ENCODE measurements at places on chromosomes 1 and 21. TPM values are rescaled to one million over a fixed set of nuclear protein-coding genes. Genes with fewer than 3 reads are reported as not detected.

TDRD5 gene
- 0.68 TPM for total RNA-seq

SPATA45 gene
- not detected for total RNA-seq

PLA2G2F gene
- 18.6 TPM for total RNA-seq

CRB1 gene
- not detected for total RNA-seq

AUNIP gene
- total RNA-seq = not detected

INSRR gene
- not detected for total RNA-seq

LCE2C gene
- total RNA-seq = 669 TPM

ATP6V1G3 gene
- not detected for total RNA-seq

DNA sequence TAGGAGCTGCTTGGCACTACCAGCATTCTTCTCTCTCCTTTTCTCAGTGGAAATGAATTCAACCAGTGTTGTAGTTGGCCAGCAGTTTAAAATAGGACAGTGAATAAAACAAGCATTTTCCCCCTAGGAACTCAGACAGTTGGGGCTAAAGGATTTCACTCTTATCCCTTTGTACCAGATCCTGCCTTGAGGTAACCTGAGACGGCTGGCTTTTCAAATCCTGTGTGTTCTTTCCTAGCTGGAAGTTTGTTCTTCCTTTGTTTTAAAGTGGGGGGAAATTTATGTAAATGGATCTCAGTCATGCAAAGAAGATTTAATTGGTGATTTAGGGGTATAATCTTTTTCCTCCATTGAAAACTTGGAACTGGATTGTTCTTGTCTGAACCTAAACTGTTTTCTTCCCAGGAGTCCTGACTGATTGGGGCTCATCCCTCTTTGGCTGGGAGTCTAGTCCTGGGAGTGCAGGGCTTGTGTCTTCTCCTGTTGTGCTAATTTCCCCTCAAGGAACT is 23.3 kb downstream of the ZP4 start:
- no peak for DNase-seq

- peak; percentile 90 for DNase-seq
Observed at GRCh38 chr1:230878591-230878990, 10.3 kb upstream of the C1orf198 start.

DNA sequence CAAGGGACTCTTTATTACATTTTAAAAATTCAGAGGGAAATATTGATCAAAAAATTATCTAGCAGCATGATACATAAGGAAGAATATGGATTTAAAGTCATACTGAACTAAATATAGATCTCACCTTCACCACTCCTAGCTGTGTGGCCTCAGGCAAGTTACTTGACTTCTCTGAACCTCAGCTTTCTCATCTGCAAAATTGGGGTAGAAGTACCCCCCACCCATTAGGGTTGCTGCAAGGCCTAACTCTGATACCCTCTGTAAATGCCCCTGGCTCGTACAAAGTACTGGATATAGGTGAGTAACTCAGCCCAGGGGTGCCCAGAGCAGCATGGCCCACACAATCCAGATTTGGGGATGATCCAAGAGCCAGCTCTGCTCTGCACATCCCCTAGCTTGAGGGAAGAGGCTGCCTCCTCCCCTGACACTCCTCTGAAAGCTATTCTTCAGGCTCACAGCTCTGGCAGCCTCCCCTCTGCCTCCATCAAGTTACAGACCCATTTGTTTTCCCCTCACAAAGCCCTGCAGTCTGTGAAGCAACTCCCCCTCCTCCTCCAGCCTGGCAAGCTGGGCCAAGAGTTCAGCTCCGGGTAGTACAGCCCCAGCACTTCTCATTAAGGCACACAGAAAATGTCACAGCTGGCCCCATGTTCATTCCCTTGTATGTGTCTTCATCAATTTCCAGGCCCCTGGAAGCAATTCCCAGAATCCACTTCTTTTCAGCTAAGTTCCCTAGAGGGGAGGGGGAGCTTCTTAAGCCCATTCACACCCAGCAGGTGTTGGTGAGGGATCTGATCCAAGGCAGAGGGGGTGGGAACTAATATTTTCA is 143.7 kb downstream of the PLPP3 start:
- no peak for DNase-seq

GRCh38 chr1:227735539-227736285 is 477 bp downstream of the SNAP47 start:
- no peak for DNase-seq

DNA sequence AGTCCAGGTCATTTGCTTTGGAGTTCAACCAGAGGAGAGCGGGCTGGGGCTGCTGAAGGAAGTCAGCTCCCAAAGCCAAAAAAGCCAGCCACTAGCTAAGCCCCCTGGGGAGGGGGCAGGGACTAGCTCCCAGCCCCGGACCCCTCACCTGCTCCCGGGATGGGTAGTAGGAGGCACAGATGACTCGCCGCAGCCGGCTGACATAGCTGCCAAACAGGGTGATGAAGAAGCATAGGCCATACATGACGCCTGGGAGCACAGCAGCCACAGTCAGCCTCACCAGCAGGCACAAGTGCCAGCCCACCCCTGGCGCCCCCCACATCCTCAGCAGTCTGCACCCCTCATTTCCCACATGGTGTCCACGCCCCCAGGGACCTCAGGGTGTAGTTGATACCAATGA is 7.4 kb downstream of the DCST2 start:
- DNase-seq = no peak

DNA sequence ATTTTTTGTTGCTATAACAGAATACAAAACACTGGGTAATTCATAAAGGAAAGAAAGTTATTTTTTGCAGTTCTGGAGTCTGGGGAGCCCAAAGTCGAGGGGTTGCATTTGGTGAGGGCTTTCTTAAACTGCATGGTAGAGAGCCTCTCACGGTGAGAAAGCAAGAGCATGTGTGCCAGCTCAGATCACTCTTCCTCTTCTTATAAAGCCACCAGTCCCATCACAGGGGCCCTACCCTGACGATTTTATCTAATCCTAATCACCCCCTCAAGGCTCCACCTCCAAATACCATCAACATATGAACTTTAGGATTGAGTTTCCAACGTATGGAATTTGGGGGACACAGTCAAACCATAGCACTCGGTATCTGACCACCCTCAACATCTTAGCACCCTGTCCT is 1.0 kb upstream of the STRIP1 start:
- no peak for DNase-seq

DNA sequence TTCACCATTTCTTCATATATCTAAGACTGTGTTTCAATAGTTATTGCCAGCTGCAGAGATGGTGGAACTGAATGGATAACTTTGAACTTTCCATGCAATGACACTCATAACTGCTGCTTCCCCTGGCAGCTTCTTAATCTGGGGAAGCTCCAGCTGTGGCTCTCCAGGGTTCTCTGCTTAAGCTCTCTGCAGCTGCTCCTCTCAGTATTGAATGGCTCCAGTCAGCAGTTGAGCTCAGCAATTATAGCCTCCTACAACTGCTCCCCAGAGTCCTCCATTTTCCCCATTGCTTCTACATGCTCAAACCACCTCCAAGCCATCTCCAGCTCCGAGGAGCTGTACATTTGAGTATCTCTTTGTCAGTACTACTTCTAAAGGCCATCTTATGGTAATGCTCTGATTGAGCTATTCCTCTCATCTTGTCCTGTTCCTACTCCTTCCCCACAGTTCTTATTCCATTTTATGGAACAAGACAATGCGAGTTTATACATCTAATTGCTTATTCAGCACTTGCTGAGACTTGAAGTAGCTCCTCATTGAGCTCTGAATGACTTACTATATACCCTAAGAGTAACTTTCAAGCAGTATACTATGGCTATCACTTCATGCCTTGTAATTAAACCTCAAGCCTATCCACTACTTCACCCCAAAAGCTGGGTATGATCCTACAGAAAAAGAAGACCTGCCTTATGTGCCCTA is 362.4 kb downstream of the NEGR1 start:
- no peak for DNase-seq

DNA sequence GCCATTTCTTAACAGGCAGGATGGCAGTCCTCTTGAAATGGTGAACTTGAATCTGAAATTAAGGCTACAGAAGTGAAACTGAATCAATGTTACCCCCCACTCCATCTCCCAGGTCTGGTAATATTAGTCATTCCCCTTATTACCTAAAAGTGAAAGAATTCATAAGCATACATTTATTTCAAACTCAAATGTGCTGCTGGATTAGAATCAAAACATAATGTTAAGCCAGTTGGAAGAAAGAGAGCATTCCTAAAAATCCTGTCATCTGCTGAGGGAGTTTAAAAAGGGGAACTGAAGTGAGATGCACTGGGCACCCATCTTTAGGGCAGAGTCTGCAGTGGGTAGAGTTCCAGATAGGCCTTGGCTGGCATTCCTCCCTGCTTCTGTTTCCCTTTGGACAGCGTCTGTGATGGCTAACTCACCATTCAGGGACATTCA is 17.4 kb downstream of the KIAA0319L start:
- DNase-seq = no peak

DNA sequence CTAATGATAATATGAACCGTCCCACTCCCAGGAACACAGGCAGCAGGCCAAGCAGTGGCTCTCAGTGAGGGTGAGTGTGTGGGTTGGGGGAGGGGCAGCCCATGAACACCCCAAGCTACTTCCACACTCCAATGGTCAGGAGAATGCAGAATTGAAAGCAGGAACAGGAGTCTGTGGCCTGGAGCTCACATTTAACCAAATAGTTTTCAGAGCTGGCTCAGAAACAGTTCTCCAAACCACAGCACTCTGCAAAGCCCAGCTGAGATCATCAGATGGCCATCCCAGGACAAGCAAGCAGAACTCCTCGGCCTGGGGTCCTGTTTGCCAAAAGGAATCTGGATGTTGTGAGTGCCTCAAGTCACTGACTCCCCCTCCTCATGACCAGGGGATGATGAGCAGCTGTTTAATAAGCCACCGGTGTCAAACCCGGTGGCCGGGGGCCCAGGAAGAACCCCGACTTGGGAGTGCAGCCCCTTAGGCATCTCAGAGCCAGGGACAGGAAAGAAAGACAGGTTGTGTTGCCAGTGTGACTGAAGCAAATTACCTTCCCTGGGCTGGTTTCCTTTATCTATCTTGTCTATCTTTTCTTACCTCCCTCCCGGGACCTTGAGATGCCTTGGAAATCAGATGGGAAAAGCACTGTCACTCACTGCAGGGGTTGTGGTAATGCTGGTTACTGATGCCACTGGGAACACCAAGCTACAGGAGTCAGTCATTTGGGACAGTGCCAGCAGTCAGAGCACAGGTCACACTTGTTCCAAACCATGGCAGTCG is 20.4 kb downstream of the DEGS1 start:
- no peak for DNase-seq

DNA sequence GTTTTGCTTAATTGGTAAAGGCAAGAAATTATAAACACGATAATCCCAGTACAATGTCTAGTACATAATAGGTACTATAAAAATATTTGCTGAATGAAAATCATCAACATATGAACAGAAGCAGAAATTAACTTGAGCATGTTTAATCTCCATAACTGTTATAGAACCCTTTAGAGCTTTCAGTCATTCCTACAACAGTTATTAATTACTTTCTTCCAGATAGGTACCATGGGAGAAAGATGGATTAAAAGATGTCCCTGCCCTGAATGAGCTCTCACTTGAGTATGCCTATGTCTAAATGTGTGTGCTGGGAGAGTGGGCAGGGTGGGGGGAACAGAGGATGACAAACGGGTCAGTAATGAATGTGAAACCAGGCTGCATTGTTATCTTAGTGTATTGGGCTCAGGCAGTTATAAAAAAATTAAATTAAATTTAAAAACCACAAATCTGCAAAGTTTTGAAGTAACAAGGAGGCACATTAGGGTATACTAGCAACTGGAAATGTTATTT is 2.4 kb downstream of the EPS15 start:
- DNase-seq = no peak

DNA sequence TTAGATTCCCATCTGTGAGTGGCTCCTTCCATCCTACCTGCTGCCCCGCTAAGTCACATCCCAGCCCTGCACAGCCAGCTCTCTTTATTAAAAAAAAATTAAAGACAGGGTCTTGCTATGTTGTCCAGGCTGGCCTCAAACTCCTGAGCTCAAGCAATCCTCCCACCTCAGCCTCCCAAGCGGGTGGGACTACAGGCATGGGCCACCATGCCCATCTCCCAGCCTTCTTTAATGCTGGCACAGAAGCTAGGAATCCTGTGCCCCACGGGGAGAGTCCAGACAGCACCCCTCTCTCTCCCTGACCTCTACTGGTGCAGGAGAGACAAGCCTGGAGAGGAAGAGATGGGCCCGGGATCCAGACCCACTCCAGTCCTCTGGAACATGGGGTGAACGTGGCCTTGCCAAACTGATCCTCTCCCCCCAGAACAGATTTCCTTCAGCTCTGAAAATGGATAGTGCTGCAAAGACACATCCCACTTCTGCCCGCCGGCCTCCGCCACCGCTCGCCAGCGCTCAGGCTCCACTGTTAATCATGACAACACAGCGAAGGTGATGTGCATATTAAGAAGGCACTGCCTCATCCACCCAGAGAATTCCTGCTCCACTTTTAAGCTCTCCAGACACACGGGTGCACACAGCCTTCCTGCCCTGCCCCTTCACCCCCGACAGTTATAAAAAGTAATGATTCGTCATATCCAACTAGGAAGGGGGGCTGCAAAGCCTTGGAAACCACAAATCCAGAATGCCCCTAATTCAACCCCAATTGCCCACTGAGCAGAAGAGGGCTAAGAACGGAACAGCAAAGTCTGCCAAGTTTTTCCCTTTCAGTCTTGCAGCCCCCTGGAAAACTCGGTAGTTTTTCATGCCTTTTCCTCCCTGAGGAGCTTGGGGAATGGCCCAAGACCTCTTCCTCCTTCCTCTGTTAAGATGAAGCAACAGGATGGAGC is 68.1 kb downstream of the MRPL37 start:
- DNase-seq = no peak

DNA sequence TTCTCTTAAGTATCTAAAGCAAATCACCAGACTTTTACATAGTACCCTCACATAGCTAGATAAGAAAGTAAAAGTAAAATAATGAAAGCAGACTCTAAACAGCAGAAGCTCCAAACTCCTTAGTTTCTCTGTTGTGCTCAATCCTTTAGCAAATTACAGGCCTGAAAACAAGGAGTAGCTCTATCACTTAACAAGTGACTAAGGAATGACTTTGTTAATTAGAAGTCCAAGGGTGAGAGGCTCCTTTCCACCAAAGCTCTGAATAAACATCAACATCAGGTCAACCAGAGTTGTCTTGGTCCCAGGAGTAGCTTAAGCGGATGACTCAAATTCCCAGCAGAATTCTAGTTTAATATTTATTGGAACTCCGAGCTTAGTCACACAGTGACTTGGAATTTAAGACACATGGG is 5.9 kb downstream of the NRIP1 start:
- no peak for DNase-seq

- DNase-seq = no peak
Observed at GRCh38 chr1:210434223-210434622, 105.5 kb downstream of the HHAT start.

DNA sequence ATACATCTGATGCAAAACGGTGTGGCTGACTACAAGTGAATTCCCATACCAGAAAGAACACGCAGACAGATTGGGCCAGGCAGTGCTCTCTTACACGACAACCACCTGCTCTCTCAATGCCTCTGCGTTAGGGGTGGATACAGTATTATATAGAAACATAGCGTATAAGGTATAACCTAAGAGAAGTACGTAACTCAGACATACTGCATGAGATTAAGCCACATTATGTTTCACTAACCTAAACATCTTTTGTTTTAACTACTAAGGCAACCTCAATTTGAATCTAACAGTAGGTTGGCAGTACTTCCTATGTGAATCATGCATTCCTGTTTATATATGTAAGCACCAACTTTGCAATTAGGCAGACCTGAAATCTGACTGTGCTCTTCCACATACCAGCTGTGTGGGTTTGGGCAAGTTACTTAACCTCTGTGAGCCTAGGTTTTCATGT is 58.1 kb upstream of the COA6 start:
- DNase-seq = no peak

- DNase-seq = no peak
Observed at GRCh38 chr1:11781297-11781696, 19.3 kb downstream of the C1orf167 start.

- DNase-seq = no peak
Observed at GRCh38 chr1:172286629-172287076, 133.8 kb upstream of the C1orf105 start.
